H9 (cell line): ENCODE measurements at places on chromosomes 1 and 21. TPM values are rescaled to one million over a fixed set of nuclear protein-coding genes. Genes with fewer than 3 reads are reported as not detected.

Gene CASQ1
- 0.55 and 0.70 TPM in 2 replicates for total RNA-seq

Gene ZNF593OS
- not detected in 2 replicates for total RNA-seq

Gene ATXN7L2
- 17.3 TPM in 2 replicates for total RNA-seq

Gene BEND5
- 4.8 and 5.6 TPM in 2 replicates for total RNA-seq

Gene KRTAP13-2
- not detected in 2 replicates for total RNA-seq

Gene TSPAN2
- total RNA-seq, result 9.4 and 10.8 TPM in 2 replicates

Gene RPS6KC1
- 15.9 and 16.9 TPM in 2 replicates for total RNA-seq

Gene ASCL5
- 0.15 and 0.31 TPM in 2 replicates for total RNA-seq

Gene RCC1
- total RNA-seq, result 92.1 and 93.6 TPM in 2 replicates

Gene SELL
- not detected in 2 replicates for total RNA-seq

Gene RNU1-3
- 1,874 and 2,051 TPM in 2 replicates for total RNA-seq

Gene OR4F16
- total RNA-seq, result not detected in 2 replicates

Gene ERG
- total RNA-seq, result 0.11 and 0.18 TPM in 2 replicates

Gene MANEAL
- 22.7 and 24.2 TPM in 2 replicates for total RNA-seq

Gene PLA2G5
- total RNA-seq, result not detected in 2 replicates

Gene ACOT11
- total RNA-seq, result 3.6 and 4.0 TPM in 2 replicates

Gene OR14K1
- total RNA-seq, result not detected in 2 replicates

Gene NEGR1
- 0.13 and 0.44 TPM in 2 replicates for total RNA-seq

Gene PBXIP1
- total RNA-seq, result 21.6 and 22.5 TPM in 2 replicates

Gene C1orf21
- total RNA-seq, result 36.0 and 36.4 TPM in 2 replicates

Gene PTP4A2
- total RNA-seq, result 191 and 192 TPM in 2 replicates

Gene TSSK3
- 1.6 and 2.1 TPM in 2 replicates for total RNA-seq

Gene SUSD4
- 3.5 and 4.2 TPM in 2 replicates for total RNA-seq

Gene CYP4A22
- total RNA-seq, result not detected in 2 replicates
